ENCODE measurements at places on chromosomes 6 and 20. TPM values are rescaled to one million over a fixed set of nuclear protein-coding genes. Genes with fewer than 3 reads are reported as not detected.

GRCh38 chr6:33898771-33899170, 95.0 kb upstream of the MLN start:
- no peak for DNase-seq

GRCh38 chr6:2434116-2434515, 188.7 kb upstream of the GMDS start:
- no peak for DNase-seq

DNA sequence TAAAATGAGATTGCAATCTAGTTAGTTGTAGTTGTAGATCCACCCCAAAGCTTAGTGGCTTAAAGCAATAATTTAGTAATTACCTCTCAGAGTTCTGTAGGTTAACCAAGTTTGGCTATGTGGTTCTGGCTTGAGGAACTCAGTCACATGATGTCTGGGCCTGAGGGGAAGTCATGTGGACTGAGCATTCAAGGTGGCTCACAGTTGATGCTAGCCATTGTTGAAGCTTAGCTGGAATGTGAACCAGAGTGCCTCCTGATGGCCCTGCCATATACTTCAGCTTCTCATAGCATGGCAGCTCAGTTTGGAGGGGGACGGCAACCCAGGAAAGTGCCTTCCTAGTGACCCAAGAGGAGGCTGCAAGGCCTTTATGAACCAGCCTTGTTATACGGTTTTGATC, 263.2 kb upstream of the RNF217 start:
- no peak for DNase-seq

DNA sequence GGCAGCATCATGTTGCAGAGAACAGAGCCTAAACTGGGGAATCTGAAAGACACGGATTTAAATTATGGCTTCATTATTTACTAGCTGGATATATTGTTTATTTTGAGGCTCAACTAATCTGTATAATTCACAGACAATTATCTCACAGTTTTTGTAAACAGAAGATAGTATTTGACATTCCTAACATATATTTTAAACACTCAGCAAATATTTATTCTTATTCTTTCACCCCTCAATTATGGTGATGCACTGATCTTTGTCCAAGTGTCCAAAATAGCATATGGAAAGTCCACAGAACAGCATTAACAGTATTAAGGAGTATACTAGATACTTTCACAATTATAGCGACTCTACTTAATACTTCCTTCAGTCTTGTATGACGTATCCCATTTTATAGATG, 257.0 kb downstream of the ADGRG6 start:
- no peak for DNase-seq

DNA sequence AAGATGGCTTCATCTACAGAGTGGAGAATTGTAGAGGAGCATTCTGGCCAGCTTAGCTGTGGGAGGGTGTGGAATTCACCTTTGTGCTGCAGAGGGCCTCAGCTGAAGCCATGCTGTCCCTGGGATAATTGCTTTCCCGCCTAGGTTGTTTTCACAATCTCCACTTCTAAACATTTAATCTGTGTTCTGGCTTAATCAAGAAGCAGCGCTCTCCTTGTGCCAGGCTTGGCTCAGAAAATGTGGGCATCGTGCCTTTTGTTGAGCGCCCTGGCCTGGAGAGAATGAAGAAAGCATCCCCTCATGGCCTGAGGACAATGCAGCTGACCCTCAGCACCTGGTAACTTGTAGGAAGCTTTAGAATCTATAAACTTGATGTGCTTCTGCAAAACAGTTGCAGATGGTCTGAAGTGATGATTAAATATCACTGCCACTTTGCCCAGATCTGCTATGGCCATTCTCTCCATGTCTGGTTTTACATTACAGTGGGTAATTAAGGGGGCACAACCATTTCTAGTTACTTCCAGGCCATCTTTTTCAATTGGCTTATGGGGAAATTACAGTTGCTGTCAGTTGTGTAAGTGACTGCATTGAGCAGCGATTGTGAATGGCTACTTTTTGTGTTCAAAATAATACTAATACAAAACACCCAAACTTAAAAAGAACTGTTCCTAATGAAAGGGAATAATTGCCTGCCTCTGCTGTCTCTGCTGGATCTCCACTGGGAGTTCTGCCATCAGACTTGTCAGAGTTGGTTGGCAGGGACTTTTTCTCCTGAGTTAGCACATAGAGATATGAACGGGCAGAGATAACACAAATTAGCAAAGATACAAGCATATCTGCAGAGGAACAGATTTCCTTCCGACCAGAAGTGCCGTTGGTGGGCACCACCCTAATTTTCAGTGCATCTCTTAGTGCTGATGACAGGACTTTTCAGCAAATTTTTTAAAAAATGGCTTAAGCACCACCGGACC, 18.4 kb downstream of the CTNNBL1 start:
- DNase-seq, result peak; percentile 69

DNA sequence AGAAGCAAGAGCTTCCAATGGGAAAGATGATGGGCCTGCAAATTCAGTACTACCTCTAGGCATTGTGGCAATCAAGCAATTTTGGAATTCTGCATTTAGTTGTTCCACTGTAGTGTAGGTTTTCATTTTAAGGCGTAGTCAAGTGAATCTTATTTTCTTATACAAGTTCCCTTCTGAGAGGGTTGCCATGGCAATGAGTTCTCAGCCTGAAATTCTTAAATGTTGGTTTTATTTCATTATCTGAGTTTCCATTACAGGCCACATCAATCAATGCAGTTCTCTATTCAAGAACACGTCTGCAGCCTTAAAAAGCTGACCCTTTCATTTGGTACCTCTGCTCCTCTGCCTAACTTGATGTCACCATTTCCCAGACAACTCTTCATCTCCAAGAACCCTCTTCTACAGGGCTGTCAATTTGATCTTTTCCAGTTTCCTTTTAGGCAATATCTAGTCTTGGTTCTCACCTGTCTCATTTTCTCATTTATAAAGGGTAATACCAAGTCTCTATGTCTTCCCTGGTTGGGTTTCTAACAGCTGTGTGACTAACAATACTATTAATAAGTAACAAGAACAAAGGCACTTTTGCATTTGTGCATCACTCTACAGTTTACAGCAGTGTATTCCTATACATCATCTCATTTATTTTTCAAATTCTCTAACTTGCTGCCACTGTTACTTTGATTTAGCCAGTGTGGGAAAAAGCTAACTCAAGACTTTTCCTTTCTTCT, 898.2 kb upstream of the FLRT3 start:
- DNase-seq, result no peak

DNA sequence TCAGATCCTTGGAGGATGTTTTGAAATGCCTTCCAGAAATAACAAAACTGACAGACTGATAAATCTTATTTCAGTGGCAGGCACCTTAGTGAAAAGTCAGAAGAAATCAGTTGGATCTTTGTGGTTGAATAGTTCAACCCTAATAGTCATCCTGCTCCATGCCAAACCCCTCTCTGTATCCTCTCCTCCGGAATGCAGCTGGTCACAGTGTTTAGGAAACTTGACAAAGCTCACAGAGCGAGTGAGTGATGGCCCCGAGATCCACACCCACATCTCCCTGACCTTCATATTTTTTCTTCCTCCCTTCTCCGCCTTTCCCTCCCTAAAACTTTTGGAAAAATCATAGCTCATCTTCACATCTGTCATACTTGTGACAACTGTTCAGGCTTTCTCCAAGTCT, 464.8 kb upstream of the CDH4 start:
- no peak for DNase-seq

DNA sequence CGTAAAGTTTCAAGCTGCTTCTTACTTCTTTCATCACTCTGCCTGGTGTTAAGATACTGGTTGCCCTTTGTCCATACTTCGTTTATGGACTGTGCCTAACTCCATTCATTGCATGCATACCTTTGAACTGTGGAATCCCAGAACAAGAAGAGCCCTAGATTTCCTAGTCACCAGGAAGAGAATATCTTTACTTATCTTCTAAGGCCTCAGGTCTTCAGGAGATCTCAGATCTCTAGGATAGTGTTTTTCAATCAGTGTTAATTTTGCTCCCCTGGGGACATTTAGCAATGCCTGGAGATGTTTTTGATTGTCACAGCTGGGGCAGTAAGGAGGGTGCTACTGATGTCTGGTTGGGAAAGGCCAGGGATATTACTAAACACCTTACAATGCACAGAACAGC, 35.5 kb upstream of the GJA1 start:
- DNase-seq, result no peak

DNA sequence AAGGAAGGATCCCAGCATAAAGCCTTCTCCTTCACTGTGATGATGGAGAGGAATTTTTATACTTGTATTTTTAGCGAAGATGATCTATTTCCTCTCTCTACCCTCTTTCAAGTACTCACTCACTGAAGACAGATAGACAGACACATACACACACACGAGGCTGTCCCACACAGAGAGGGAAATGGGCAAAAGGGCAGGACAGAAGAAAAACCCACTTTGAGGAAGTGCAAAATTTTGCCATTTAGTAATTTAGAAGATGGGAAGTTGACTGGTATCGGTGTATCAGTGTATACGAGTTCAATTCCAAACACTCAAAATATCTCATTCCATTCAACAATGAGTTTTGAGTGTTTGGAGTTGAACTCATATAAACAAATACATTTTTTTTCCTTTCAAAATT, 30.9 kb downstream of the HEBP2 start:
- no peak for DNase-seq

DNA sequence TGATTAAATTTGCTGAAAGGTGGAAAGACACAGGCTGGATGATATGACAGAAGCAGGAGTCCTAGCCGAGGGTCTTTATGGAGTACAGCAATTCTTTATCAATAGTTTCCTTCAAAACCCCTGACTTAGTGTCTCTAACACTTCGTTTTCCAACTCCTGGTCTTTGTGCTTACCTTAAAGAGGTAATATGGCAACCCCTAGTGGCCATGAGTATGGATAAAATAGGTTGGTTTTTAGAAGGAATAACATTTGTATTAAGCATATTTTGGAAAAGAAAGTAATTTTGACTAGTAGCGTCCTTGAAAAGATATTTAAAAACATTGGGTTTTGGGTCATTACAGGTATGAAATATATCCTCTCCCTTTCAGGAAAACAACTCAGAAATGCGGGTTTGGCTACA, 51.9 kb downstream of the VGLL2 start:
- no peak for DNase-seq

GRCh38 chr6:134593887-134594286, 276.0 kb upstream of the SGK1 start:
- no peak for DNase-seq

GRCh38 chr6:91435630-91436029, 848.8 kb upstream of the MAP3K7 start:
- DNase-seq, result no peak

- no peak for DNase-seq
Measured at GRCh38 chr6:151015101-151015700, 149.7 kb downstream of the MTHFD1L start.

GRCh38 chr20:46689754-46690085, 476 bp upstream of the TP53RK start:
- DNase-seq, result no peak

- no peak for DNase-seq
Measured at GRCh38 chr6:107064579-107065065, 36.6 kb downstream of the MTRES1 start.

Gene C6orf89
- total RNA-seq, result 30.1 TPM

Gene SLC24A3
- total RNA-seq, result not detected

Gene WDR46
- 91.6 TPM for total RNA-seq

Gene DDX43
- total RNA-seq, result not detected

Gene OOEP
- not detected for total RNA-seq

Gene GRM4
- 4.9 TPM for total RNA-seq

Gene F13A1
- total RNA-seq, result not detected

Gene HFE
- total RNA-seq, result 2.3 TPM

Gene CLDN20
- total RNA-seq, result not detected

Gene ACTL10
- not detected for total RNA-seq

Gene SNAP25
- not detected for total RNA-seq

Gene TTBK1
- not detected for total RNA-seq
